ENCODE measurements at places on chromosomes 5 and 9.
A peak's percentile ranks its signal among the peaks of the same experiment; 100 is the strongest.

GRCh38 chr9:138067613-138068367 lies 190.2 kb downstream of the CACNA1B start:
- DNase-seq = no peak

DNA sequence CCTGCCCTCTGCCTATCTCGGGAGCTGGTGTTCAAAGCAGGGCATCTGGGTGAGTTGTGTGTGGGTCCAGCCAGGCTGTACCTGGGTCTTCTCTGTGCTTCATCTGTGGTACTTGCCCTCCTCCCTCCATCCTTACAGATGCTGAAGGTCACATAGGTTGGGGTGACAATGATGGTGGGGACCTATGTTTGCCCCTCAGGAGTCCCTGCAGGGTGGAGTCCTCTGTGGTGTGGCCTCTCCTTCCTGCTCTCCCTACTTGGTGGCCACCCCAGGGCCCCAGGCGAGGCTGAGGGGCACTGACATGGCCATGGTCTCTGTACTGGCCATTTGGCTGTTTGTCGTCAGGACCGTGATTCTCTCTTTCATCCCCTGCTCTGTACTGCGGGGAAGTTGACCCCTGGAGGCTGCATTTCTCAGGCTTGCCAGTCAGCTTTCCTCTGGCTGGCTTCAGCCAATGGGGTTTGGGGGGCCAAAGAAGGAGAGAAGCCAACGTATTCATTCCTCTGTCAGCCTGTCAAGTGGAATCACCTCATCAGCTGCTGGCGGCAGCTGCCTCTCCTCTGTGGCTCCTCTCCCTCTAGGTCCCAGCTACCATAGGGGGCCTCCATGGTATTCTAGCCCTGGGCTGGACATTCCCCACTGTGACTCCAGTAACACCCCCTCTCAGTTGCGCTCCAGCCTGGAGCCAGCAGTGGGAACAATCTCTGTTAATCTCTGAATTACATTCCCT lies 4.6 kb downstream of the DCANP1 start:
- no peak for DNase-seq

GRCh38 chr9:7489036-7489435 lies 310.5 kb downstream of the DMAC1 start:
- DNase-seq = no peak

- no peak for DNase-seq
Measured at GRCh38 chr5:179467441-179467840, 82.9 kb upstream of the RUFY1 start.

DNA sequence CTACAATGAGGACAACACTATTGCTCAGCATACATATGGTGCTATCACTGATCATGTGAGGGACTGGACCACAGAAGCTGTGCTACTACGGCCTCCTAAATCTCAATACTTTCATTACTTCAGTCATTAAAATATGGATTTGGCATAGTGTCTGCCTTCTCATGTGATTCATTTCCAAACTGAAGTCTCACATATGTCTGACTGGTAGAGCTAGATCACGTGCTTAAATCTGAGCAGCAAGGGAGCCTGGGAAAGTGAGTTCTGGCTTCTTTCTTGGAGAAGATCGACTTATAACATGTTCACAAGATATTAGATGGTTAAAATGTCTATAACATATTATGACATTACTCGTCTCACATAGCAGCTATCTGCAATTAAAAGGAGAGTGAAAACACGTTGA lies 8.3 kb downstream of the KIF4B start:
- DNase-seq = no peak

GRCh38 chr9:124831642-124832364 lies 21.5 kb upstream of the WDR38 start:
- no peak for DNase-seq

GRCh38 chr5:8641786-8642505 lies 773.0 kb downstream of the MTRR start:
- no peak for DNase-seq

DNA sequence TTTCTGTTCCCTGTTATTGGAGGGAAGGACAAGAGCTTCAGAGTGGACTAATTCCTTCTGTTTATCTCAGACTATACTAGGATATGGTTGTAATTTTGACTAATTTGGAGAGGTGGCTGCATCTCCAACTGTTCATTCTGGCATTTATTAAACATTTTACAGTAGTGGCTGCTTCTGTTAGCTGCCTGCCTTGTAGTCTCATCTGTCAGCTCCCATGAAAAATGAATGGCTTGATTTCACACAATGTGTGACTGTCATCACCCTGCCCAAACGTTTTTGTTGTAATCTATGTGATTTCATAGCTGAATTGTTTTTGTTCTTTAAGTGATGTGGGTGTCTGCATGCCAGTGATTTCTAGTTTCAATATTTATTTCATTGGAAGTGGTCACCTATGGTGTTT lies 459.4 kb upstream of the PTPRD start:
- no peak for DNase-seq

DNA sequence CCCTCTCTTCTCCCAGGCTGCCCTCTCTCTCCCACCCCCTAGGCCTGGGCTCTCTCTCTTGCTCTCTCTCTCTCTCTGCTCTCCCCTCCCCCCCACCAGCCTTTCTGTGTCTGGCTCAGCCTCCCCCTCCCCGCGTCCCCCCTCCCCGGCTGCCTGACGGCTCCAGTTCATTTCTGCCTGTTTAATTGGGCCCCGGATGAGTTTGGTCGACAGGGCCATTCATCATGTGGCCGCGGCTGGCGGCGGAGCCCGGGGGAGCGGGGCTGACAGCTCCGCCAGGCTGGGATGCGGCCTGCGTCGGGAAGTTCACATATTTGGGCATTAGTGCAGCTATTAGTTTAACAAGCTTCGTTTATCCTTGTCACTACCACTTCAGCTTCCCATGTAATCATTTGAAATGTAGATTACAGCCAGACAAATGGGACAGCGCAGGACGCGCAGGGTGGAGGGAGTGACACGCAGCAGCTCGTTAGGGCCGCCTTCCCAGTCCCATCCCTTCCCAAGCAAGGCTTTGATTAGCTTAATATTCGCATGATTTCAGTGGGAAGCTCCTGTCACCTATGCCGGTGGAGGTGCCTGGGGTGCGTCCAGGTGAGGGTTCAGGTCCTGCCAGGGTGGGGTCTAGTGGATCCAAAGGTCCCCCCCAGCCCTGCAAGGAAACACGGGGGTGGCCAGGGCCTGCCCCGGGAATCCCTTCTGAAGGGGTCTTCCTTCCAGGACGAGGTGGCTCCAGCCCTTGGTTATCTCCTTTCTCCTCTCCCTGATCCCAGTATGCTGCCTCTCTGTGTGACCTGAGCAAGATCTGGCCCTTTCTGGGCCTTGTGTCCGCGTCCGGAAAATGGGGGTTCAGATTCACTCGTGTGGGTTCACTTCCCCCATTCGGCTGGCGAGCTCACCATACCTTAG lies 214.8 kb downstream of the PAX5 start:
- no peak for DNase-seq

GRCh38 chr5:26282190-26282589 lies 756.2 kb downstream of the CDH9 start:
- DNase-seq = no peak

DNA sequence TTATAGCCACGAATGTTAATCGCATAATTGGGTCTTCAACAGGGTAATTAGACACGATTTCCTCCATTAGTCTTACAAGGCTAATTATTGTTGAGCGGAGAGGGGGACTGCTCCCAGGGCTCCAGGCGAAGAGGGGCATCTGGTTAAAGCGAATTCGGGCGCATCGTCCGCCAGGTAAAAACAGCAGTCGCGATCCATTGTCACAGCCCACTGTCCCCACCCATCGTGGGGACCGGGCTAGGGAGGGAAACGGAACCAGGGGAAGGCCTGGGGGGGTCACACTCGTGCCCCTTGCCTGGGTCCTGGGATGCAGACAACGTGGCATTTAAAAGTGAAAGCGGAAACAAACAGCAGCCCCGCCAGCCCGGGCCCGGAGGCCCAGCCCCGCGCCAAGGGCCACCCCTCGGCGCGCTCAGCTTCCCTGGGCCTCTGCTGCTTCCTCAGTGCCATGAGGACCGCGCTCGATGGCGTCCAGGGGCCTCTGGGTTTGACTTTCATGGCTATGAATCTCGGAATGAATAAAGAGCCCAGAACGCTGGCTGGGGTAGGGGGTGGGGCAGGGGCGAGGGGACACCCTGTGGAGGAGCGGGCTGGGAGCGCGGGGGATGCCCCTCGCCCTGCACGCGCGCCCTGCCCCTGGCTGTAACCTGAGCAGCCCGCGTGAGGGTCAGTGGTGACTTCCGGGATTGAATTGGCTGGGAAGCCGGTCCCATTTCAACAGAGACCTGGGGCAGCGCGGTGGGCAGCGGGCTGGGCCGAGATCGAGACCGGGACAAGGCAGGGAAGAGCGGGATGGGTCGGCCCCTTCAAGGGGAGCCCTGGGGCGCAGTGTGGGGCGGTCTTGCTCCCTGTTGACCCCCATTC lies 99.9 kb downstream of the GTF3C4 start:
- no peak for DNase-seq

- no peak for DNase-seq
Measured at GRCh38 chr9:91245431-91246313, 116.0 kb downstream of the AUH start.

- DNase-seq = no peak
Measured at GRCh38 chr9:120292606-120293005, 287.4 kb downstream of the CDK5RAP2 start.

DNA sequence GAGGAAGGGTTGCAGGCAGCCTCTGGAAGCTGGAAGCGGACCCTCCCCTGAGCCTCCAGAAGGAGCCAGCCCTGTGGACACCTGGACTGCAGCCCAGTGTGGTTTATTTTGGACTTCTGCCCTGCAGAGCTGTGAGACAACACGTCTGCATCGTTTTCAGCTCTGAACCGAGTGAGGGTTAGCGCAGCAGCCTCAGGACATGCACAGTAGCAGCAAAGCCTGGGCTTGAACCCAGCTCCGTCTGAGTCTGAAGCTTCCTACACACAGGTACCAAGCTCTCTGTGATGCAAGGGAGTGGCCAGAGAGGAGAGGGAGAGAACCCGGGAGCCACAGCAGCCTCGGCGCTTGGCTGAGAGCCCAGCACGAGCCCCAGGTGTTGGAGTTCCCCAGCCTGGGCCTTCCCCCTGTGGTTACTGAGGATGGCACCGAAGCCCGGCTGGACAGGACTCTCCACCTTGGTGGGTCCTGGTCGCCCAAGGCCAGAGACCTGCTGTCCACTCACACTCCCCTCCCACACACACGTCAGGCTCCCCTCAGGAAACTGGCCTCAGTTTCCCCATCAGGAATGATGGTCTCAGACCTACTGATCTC lies 128.2 kb downstream of the OLFM1 start:
- DNase-seq = no peak

- no peak for DNase-seq
Measured at GRCh38 chr5:56155992-56156584, 77.0 kb downstream of the ANKRD55 start.

- DNase-seq = no peak
Measured at GRCh38 chr5:114402206-114402605, 40.3 kb downstream of the KCNN2 start.

- DNase-seq = no peak
Measured at GRCh38 chr5:174527916-174528540, 196.4 kb upstream of the MSX2 start.

DNA sequence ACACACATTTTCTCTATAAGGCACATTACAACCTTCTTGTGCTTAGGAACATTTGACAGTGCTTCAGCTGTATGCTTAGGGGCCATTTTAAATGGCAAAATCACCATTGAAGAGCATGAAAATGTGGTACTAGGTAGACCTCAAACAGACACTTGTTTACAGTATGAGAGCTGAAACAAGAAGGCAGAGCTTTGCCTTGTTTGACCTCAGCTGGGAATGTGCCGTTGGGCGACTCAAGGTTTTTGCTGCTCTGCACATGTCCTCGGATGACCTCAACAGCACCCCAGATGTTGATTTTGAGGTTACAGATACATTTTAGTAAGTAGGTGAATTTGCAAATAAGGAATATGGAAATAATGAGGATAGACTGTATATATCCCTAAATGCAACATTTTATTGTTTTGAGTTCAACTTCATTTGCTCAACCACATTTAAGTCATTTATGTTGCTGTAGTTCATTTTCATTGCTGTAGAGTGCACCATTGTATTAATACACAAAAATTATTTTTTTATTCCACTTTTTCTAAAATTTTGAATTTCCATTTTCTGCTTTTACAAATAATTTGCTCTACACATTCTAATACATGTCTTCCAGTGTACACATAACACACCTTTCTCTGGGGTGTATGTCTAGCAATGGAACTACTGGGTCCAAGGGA lies 206.8 kb downstream of the NR3C1 start:
- DNase-seq = no peak

- DNase-seq = no peak
Measured at GRCh38 chr9:129783516-129784361, 19.2 kb upstream of the TOR1B start.

- no peak for DNase-seq
Measured at GRCh38 chr9:38058452-38059232, 10.4 kb downstream of the SHB start.

DNA sequence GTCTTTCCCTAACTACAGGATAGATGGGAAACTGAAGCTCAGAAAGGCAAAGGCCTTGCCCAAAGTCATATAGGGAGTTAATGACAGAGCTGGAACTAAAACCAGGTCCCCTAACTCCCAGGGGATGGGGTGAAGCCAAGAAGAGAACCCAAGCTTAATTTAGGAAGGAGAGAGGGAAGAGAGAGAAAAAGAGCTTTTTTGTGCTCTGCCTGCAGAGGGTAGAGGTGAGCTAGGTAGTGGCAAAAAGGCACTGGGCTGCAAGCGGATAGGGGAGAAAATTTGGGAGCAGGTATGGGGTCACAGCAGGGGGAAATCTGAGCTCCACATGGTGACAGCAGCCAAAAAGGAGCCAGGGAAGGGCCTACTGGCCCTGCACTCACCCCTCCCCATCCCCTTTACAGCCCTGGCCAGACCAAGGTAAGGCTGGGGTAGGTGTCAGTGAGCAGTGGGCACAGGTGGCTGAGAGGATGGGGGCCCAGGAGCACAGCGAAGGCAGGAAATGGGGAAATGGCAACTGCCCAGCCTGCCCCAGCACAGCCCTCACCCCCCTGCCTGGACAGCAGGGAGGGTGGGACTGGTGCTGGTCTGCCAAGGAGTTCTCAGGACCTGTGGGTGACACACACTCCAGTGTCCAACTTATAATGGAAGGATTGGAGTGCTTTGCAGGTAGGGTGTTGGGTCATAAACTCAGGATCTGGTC lies 3.3 kb downstream of the ENHO start:
- no peak for DNase-seq

- DNase-seq = no peak
Measured at GRCh38 chr9:105912863-105913516, 218.6 kb downstream of the TMEM38B start.

GRCh38 chr9:96344458-96345180 lies 38.9 kb downstream of the SLC35D2 start:
- peak; percentile 90 for DNase-seq

DNA sequence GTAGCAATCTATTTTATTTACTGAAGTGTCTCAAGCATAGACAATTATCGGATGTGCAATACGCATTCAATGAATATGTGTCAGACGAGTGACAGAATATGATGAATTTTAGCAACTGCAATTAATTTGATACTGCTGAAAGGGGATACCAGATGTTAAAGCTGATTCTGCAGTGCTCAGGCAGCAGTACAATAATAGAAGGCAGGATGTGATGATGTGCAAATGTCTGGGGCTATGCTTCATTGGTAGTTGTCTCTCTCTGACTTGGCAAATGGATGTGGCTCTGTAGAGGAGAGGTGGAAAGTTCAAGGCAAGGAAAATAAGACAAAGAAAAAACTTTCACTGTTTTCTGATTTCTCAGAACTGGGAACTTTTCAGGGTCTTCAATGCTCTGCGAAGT lies 721.2 kb downstream of the CDH18 start:
- DNase-seq = no peak

Data from AG09319 (cell line).